ENCODE measurements at places on chromosomes 13 and 19.

- no peak for DNase-seq
Observed at GRCh38 chr19:48746738-48747575, at the start of gene IZUMO1. TSS of gene IZUMO1 (minus strand) at chr19:48746909. CDS start at chr19:48745859, 1,050 bp downstream.

GRCh38 chr13:49497272-49497671 lies 1.5 kb downstream of the PHF11 start:
- no peak for DNase-seq

DNA sequence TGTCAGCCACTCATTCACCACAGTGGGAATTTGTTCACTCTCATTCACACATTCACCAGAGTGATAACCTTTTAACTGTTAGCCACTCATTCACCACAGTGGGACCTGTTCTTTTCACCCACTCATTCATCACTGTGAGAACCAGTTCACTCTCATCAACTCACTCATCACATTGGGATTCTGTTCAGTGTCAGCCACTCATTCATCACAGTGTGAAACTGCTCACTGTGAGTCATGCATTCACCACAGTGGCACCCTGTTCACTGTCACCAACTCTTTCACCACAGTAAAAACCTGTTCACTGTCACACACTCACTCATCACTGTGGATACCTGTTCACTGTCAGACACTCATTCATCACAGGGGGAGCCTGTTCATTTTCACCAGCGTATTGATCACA lies 43.5 kb upstream of the ZNF85 start:
- no peak for DNase-seq

GRCh38 chr13:48412881-48413351 lies at the start of gene LPAR6:
TSS of gene LPAR6 (minus strand) at chr13:48413113. CDS start at chr13:48412423, 690 bp downstream.
- DNase-seq: no peak

- no peak for DNase-seq
Observed at GRCh38 chr13:26646603-26647002, 89.1 kb downstream of the WASF3 start.

GRCh38 chr13:33441015-33441414 lies 155.5 kb upstream of the STARD13 start:
- no peak for DNase-seq

- DNase-seq: no peak
Observed at GRCh38 chr19:18208098-18208951, 4.5 kb upstream of the RAB3A start.

DNA sequence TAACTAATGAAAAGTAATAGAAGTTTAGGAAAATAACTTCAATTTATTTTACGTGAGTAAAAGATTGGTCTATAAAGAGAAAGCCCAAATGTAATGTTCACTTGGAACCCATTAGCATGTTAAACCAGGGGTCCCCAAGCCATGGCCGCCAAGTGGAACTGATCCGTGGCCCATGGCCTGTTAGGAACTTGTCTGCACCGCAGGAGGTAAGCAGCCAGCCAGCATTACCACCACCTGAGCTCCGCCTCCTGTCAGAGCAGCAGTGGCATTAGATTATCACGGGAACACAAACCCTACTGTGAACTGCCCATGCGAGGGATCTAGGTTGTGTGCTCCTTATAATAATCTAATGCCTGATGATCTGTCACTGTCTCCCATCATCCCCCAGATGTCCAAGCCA lies 818.7 kb upstream of the GPC6 start:
- DNase-seq: no peak

DNA sequence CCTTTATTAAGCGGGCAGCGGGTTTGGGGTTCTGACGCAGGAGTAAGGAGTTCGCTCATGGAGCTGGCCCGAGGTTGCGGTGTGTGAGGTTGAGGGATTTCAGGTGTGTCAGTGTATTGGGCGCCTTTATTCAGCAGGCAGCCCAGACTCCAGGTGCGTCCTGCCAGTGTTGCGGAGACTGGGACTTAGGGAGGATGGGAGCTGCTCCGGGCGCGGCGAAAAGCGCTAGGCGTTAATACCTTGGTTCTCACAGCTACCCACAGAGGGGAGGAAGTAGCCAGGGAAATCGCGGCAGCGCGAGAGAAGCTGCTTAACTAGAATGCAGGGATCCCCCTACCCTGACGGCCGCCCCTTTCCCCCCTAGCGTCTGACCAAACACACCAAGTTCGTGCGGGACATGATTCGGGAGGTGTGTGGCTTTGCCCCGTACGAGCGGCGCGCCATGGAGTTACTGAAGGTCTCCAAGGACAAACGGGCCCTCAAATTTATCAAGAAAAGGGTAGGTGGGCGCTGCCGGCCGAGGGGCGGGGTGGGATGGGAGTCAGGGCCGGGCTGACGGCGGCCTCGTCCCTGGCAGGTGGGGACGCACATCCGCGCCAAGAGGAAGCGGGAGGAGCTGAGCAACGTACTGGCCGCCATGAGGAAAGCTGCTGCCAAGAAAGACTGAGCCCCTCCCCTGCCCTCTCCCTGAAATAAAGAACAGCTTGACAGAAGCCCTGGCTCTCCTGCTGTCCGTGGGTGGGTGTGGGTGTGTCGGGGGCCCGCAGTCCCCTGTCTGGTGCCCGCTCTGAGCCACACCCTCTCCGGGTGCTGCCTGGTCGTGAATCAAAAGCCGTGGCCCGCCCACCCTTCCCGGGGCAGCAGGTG lies 1.1 kb downstream of the RPL36 start:
- no peak for DNase-seq

DNA sequence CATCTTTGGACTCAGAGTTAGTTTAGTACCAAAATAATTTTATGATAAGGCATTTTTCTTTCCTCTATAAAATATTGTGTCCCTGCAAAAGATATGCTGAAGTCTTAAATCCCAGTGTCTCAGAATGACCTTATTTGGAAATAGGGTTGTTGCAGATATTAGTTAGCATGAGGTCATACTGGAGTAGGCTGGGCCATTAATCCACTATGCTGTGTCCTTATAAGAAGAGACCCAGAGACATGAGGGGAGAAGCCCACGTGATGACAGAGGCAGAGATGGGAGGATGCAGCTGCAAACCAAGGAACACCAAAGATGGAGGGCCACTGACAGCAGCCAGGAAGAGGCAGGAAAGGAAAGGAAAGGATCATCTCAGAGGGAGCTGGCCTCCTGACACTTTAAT lies 6.4 kb downstream of the POGLUT2 start:
- no peak for DNase-seq

GRCh38 chr13:45198041-45198440 lies 2.8 kb downstream of the KCTD4 start:
- DNase-seq: no peak

- DNase-seq: no peak
Observed at GRCh38 chr13:110706570-110707372, 855 bp upstream of the CARS2 start.

DNA sequence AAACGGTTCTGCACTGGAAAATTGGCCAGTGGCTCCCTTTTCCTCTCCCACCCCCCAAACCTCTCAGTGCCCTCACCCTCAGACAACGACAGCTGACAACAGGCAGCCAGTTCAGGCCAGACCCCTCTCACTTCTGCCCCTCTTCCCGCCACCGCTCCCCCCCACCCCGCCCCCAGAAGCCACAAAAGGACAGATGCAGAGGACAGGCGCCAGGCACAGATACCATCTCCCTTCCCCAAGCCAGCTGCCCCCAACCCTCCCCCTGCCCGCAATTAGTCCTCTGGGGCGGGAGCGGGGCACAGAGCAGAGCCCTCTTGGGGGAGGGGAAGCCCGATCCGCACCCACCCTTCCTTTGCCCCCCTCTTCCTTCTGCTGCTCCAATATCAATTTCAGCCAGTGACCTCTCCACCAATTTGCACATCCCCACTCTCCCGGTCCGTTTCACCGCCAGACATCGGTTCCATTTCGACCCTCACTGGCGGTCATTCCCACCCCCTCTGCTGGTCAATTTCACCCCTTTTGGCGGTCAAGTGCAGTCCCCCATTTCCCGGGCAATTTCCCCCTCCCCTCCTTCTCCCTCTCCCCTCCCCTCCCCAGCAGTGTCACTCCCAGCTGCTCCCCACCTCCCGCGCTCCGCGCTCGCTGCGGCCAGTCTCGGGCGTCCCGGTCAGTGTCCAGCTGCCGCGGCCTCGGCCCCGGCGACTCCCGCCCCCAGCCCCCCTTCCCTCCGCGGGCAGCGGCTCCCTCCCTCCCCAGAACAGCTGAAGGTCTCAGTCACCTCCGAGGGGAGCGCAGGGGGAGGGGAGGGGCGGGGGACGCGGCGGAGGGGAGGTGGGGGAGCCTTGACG lies at the start of gene SHD:
Gene SHD (plus strand): TSS at position 848 of the 848 bp plus-strand sequence. CDS start 798 bp downstream, outside the sequence.
- no peak for DNase-seq

DNA sequence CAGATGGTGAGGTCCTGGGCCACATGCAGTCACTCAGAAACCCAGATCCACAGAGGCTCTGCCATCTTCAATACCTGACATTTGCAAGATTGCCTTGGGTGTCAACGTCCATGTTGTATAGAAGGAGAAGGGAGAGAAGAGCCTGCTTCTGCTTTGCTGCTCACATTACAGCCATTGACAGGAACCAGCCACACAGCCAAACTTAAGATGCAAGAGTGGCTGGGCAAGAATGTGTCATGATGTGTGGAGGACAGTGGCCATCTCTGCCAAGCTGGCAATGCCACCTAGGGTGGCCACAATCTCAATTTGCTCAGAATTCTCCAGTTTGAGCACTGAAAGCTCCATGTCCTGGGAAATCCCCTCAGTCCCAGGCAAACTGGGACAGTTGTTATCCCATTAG lies 25.9 kb upstream of the SERPINE3 start:
- no peak for DNase-seq

DNA sequence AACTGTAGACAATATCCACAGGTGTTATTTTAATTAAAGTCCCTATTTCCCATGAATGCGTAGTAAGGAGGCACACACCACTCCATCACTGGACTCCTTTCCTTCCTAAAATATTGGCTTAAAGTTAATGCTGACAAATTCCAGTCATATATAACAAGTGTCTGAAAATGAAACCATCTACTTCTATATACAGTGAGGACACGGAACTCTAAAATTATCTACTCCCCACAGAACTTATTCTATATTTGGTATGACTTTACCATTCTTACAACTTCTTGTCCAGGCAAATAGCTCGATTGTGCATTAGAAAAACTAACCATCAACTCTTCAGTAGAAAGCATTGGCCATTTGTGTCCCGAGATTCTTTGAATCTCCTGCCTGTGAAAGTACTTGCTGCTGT lies 1560.2 kb downstream of the EFNB2 start:
- DNase-seq: no peak

- no peak for DNase-seq
Observed at GRCh38 chr13:80921541-80921940, 580.6 kb upstream of the SPRY2 start.

DNA sequence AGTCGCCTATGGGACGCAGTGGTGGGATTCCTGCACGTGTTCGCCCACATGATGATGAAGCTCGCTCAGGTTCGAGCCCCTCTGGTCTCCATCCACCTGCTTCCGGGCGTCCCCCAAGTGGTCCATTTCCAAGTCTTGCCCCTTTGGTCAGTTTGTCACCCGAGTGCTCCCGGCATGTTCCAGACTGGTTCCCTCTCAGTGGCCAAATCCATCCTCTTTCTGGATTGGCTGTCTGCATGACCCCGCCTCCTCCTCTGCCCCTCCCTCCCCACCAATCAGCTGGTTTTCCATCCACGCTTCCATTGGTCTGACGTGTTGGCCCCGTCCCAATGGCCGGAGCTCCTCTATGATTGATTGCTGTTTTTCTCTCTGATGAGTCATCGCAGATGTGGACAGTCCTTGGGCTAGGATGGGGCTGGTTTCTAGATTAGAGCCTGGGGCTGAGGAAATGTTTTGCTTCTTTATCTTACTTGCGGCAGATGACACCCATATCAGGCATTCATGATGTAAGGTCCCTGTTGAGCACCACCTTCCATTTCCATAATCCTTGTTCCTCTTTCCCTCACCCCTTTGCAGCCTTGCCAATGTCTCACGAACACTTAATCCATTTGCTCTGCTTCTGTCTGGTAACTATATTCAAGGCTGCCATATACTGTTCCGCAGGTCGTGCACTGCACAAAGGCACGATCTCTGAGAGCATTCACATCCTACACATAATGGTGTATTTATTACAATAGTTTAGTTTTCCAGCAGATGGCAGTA lies 73.8 kb downstream of the MAP4K1 start:
- no peak for DNase-seq

DNA sequence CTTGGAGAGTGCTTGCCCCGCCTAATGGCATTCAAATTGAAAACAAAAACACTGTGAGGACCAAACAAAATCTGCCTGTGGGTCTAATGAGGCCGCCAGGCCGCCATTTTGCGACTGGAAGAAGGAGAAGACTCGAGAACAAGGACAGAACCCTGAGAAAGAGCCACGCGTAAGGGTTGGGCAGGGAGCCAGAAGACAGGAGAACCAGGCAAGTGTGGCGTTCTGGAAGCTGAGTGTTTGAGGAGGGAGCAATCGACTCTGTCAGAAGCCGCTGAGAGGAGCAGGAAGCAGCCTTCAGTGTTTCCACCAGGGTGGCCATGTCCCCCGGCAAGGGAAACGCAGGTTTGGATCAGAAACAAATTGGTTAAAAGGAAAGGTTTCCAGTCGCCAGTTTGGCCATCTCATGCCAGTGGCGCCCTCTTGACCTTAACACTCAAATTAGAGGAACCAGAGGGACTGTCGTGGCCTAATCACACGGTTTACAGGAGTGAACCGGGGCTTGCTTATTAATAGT lies 10.2 kb upstream of the PTOV1 start:
- no peak for DNase-seq

- DNase-seq: no peak
Observed at GRCh38 chr13:23679220-23679619, 109.0 kb downstream of the TNFRSF19 start.

DNA sequence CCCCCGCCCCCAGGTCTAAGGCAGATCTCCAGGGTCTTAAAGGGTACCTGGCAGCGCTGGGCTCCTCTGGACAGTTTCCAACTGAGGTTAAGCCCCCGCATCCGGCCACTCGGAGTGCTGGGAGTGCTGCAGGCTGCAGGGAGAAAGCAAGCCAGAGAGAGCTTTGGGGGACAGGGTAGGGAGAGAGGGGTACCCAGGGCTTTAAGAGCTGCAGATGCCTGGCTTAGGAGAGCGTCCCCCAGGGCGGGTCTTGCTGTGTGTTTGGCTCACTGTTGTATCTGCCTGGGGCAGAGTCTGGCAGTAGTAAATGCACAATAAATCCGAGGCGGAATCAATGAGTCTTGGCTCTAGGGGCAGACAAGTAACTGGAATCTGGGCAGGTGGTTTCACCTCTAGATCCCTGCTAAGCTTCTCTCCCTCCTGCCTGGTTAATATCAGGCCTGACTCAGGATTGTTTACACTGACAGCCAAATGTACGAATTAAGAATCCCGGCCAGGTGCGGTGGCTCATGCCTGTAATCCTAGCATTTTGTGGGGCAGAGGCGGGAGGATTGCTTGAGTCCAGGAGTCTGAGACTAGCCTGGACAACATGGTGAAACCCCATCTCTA lies 798 bp upstream of the COX6B2 start:
- DNase-seq: no peak
